ENCODE measurements at places on chromosomes 3 and 15. TPM values are rescaled to one million over a fixed set of nuclear protein-coding genes. Genes with fewer than 3 reads are reported as not detected.

- DNase-seq: no peak
Measured at GRCh38 chr3:31159331-31160039, 265.0 kb upstream of the GADL1 start.

DNA sequence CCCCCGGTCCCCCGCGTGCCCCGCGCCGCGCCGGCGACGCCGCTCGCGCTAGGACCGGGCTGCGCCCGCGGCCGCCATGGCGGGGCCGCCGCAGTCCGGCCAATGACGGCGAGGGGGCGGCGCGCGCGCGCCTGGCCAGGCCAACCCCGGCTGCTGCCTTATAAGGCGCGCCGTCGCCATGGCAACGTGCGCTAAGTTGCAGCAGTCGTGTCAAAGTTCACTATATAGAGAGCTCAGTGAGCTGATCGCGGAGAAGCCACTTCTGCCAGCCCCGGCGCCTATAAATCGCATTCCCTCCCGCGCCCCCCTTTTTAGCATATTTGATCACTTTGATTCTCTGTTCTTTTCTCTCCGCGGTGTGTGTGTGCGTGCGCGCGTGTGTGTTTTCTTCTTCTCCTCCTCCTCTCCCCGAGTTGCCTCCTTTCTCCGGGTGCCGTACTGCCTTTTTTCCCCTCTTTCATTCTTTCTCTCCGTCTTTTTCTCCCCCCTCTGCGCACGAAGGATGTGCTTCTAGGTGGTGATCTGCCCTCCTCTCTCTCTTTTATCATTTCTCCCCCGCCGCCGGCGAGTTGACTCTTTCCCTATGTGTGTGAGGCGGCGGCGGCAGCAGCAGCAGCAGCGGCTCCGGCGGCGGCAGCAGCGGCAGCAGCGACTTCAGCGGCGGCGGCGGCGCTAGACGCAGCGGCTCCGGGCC, at the start of gene NR2F2:
Gene NR2F2 (plus strand): TSS at position 251 of the 694 bp plus-strand sequence. CDS start 1,406 bp downstream, outside the sequence.
- DNase-seq: peak; percentile 98

GRCh38 chr15:76191539-76192244, 119.6 kb downstream of the ETFA start:
- DNase-seq: no peak

DNA sequence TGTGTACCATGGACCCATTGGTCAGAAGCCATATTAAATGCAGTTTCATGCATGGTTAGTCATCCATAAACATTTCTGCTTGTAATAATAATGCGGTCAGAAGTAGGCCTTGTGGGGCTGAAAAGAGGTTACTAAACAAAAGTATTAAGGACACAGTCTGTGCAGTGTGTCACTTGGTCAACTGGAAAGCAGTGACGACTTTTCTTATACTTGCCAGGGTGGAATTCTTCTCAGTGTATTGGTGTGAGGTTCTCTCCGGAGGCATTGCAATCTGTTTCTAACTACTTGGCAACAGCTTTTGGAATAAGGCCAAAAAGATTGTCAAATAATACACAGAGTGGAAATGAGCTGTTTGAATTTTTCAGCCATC, 46.8 kb downstream of the CHL1 start:
- DNase-seq: no peak

- peak; percentile 97 for DNase-seq
Measured at GRCh38 chr3:72336821-72337479, 511.3 kb downstream of the SHQ1 start.

DNA sequence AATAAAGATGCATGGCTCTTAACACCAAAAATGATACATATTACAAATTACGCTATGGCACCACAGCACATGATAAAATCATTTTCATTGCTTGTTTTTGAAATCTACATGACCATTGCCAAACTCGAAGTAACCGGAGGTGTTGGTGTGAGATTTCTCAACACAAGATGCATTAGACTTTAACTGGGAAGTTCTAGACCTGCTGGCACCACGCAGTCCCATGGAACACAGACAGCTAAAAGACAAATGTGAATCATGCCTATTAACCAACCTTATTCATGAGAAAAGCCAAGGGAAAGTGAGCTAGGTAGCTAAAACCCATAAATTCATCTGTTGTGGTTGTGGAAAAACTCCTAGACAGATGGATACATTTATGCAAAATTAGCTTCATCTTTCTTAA, 595.4 kb downstream of the FOXP1 start:
- DNase-seq: no peak

- DNase-seq: no peak
Measured at GRCh38 chr3:118564800-118565199, 469.8 kb downstream of the IGSF11 start.

- DNase-seq: no peak
Measured at GRCh38 chr15:50485389-50485788, 61.1 kb downstream of the USP50 start.

GRCh38 chr3:176964661-176965060, 232.6 kb downstream of the TBL1XR1 start:
- DNase-seq: no peak

- DNase-seq: no peak
Measured at GRCh38 chr3:170079536-170080165, 41.9 kb downstream of the GPR160 start.

- no peak for DNase-seq
Measured at GRCh38 chr3:148329481-148330235, 368.0 kb upstream of the AGTR1 start.

TMCO5A gene
- not detected for total RNA-seq

SLC2A2 gene
- not detected for total RNA-seq

ITIH4 gene
- total RNA-seq: 2.7 TPM

ARL6IP5 gene
- total RNA-seq: 83.0 TPM

GUCA1C gene
- not detected for total RNA-seq

GRIP2 gene
- 3.6 TPM for total RNA-seq
